ENCODE measurements at places on chromosomes 7 and 10.

- no peak for DNase-seq
Measured at GRCh38 chr10:89404104-89405047, 10.0 kb upstream of the IFIT5 start.

DNA sequence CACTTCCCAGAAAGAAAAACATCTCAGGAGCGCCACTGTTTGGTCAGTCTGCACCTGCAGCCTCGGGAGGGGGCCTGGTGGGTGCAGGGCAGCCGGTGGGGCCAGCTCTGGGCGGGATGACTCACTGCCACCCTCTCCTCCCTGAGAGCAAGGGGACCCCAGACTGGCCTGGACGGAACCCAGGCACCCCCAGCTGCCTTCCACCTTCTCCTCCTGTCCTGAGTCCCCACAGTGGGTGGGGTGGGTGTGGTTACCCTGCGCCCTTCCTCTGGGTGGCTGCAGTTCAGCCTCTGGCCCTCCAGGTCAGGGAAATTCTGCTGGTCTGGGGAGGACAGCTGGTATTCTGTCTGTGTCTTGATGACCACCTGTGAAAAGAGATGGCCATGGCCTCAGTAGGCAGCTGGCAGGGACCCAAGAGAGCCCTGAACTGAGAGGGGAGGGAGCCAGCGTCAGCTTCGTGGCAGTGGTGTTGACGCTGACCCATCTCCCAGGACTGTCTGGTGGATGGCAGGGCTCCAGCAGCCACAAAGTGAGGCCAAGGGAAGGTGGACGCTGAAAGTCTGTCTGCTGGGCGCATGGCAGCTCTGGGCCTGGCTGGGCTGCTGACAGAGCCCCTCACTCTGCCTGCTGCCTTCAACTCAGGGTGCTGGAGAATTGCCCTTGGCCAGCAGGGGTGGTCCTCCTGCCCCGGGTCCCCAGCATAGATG, 8.9 kb downstream of the CALY start:
- DNase-seq: no peak

- DNase-seq: no peak
Measured at GRCh38 chr10:14838582-14839304, 637 bp downstream of the HSPA14 start.

- no peak for DNase-seq
Measured at GRCh38 chr7:30090111-30090510, 44.7 kb upstream of the MTURN start.

- DNase-seq: no peak
Measured at GRCh38 chr10:43076311-43076875, 476 bp upstream of the RET start.

GRCh38 chr7:123500878-123501489, 33.4 kb downstream of the IQUB start:
- no peak for DNase-seq
